Type B pancreatic cell (in vitro differentiated cells): ENCODE measurements at places on chromosomes 6 and 20. TPM values are rescaled to one million over a fixed set of nuclear protein-coding genes. Genes with fewer than 3 reads are reported as not detected.

Gene OVOL2
- 7.3 and 17.5 TPM in 2 replicates for total RNA-seq

Gene NFATC2
- total RNA-seq: 4.8 and 9.5 TPM in 2 replicates

Gene GJA1
- total RNA-seq: 90.7 and 190 TPM in 2 replicates

Gene HDGFL1
- total RNA-seq: not detected in 2 replicates

Gene HLA-DOA
- 0.52 and 2.5 TPM in 2 replicates for total RNA-seq

Gene PTGIS
- 4.6 and 33.3 TPM in 2 replicates for total RNA-seq

Gene KHDC1L
- total RNA-seq: 0.75 TPM in 1 of 2 replicates, not detected in the other

Gene PLA2G7
- 0.71 and 1.2 TPM in 2 replicates for total RNA-seq

Gene HLA-DQA2
- not detected in 2 replicates for total RNA-seq

Gene SYNDIG1
- total RNA-seq: 4.1 and 4.3 TPM in 2 replicates

GRCh38 chr6:144725736-144726522, 440.8 kb downstream of the UTRN start:
- no peak for DNase-seq

DNA sequence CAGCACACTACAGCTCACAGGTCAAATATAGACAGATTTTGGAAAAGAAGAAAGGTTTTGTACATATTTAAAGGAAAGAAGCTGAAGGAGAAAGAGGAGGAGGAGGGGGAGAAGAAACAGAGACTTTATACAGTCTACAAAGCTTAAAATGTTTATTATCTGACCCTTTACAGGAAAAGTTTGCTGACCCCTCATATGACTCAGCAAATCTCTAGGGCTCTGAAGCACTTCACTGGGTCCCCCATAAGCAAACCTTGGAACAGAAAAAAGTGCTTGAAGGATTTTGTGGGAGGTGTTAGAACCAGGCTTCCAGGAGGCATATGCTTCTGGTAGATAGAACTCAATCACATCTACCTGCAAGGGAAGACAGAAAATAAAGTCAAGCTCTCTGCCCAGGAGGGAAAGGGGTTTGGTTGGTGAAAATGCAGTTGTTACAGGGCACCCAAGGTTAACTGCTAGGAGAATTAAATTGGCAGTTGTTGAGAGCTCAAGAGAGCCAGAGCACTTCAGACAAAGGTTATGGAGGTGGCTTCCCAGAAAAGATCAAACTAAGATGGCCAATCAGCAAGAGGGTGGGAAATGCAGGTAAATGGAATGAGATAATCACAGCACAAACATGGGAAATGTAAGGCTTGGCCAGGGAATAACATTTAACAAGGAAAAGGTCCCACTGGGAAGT, 207.4 kb upstream of the SGK1 start:
- no peak for DNase-seq

GRCh38 chr6:90184334-90185298, 112.0 kb downstream of the BACH2 start:
- no peak for DNase-seq

DNA sequence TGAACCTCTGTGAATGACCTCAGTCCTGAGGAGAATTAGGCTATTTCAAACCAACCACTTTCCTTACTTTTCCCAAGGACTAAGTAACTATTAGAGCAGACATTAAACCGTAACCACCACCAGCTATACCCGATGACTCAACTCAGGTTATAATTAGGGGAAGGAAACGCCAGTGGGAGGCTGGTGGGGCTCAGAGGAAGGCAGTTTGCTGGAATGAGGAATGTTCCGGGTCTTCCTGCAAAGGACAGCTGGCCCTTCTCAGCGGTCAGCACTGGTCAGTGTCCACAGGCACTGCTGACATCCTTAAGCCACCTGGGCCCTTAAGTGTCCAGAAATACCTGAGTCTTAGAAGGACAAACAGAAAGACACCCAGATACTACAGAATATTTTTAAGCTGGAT, 515.2 kb downstream of the MAFB start:
- DNase-seq: no peak

- DNase-seq: no peak
Measured at GRCh38 chr6:161732594-161732993, 458.7 kb upstream of the AGPAT4 start.

DNA sequence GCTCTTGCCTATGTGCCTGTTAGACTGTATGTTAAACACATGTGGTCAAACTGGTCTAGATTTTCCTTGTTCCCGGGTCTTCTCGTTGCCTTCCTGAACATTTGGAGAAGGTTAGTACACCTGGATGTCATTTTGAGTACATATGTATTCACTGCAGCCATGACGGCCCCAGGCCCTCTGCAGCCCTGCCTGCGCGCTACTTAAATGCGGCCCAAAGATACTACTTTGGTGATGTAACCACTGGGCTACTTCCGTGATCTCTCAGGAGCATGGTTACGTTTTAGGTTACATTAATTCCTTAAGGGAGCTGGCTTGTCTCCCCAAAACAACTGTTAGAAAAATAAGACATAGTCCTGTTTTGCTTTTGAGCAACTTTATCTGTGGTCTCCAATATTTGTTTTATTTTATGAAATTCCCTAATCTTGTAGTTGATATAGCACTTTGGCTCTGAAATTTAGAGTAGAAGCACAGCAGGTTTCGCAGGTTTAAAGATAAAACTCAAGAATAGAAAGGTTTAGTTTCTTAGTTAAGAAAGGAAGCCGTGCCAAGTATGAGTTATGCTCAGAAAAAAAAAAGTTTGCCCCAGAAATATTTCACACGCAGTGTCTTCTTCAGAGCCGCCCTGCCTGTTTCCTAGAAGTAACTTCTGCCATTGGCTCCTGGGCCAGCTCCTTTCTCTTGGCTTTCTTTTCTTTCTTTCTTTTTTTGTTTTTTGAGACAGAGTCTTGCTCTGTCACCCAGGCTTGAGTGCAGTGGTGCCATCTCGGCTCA, 38.1 kb downstream of the TIAM2 start:
- DNase-seq: no peak

GRCh38 chr20:6473197-6473596, 294.3 kb upstream of the BMP2 start:
- DNase-seq: no peak

DNA sequence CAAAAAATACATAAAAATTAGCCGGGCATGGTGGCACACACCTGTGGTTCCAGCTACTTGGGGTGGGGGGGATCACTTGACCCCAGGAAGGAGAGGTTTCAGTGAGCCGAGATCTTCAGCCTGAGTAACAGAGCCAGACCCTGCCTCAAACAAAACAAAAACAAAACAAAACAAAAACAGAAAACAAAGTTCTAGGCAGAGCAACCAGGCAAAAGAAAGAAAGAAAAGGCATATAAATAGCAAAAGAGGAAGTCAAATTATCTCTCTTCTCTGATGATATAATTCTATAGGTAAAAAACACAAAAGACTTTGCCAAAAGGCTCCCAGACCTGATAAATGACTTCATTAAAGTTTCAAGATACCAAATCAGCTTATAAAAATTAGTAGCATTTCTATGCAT, 446.9 kb downstream of the HAO1 start:
- no peak for DNase-seq

GRCh38 chr6:161922631-161923119, 648.8 kb upstream of the AGPAT4 start:
- no peak for DNase-seq

DNA sequence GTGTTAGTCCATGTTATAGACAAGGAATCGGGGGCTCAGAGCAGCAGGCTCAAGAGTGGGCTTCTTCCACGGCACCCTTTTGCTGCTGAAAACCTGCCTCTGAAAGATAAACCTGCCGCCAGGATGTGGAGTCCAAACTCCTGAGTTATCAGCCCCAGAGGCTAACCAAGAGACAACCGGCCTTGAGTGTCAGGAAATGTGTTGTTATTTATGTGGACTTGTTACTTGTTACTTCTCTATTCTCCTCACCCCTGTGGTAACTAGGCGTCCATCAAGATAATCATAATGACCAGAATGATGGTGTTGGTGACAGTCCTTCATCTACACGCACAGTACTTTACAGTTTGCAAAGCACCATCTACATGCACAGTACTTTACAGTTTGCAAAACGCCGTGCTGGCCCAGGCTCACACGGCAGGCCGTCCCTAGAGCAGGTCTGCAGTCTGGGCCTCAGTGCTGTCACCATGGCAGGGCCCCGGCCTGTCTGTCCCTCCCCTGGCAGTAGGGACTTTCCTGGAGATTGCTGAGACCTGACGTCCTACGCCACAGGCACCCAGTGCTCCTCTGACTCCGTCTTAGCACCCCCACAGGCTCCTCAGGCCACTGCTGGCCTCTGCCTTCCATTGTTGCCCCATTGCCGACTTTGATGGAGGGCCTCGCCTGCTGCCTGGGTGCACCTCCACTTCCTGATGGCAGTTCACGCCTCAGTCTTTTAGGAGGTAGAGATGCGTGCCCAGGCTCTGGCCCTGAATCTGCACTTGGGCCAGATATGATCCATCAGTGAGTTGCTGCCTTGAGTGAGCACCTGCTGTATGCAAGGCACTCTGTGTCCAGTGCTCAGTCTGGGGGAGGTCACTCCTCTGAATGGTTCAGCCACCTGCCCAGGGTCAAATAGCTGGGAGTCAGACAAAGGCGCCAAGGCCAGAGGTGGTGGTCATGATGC, 9.1 kb upstream of the BPIFB4 start:
- no peak for DNase-seq
